Tibial nerve (tissue), 4 donors: ENCODE measurements at places on chromosomes 4 and X.

DNA sequence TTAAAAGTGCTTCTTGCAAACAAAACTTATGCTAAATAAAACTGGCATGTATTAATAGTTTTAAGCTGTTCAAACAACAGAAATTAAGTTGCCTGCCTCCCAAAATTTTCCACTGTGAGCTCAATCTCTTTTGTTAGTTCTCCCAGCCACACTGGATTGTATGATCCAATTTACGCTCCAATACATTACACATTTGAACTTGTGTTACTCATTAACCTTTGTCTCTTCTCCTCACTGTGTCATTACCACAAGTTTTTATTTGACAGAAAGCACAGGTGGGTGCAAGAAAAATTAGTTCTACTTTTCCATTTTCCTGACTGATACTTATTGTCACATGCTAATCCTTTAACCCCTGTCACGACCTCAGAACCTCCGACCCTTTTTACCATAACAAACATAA is 55.5 kb downstream of the SHISA3 start:
- no peak overlapping the region for H3K4me3 ChIP-seq
- H3K27me3 ChIP-seq: no peaks in the 10 kb centered on the region
- DNase-seq: no peak

DNA sequence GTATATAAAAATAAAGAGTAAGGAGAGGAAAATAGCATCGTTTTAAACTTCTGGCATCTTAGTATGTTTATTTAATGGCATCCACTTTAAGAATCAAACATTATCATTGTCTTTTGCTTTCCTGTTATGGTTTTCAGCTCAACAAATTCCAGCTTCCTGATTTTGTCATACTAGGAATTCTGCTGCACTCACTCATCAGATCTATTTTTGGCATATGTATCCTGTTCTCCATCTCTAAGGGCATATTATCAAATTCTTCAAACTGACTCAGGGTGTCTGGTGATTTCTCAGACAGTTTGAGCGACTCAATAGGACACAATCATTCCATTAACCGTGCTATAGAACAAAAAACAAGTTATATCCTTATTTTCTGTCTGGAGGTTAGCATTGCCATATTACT is 248.5 kb upstream of the DIAPH2 start:
- H3K4me1 ChIP-seq: peaks cover 3% of the 10 kb centered on the region
- no peaks in the 10 kb centered on the region for H3K36me3 ChIP-seq
- no peak overlapping the region for H3K27ac ChIP-seq

GRCh38 chr4:11489453-11490083 is 60.9 kb upstream of the HS3ST1 start:
- no peaks in the 10 kb centered on the region for H3K27me3 ChIP-seq
- DNase-seq: no peak
- no peak overlapping the region for H3K27ac ChIP-seq

DNA sequence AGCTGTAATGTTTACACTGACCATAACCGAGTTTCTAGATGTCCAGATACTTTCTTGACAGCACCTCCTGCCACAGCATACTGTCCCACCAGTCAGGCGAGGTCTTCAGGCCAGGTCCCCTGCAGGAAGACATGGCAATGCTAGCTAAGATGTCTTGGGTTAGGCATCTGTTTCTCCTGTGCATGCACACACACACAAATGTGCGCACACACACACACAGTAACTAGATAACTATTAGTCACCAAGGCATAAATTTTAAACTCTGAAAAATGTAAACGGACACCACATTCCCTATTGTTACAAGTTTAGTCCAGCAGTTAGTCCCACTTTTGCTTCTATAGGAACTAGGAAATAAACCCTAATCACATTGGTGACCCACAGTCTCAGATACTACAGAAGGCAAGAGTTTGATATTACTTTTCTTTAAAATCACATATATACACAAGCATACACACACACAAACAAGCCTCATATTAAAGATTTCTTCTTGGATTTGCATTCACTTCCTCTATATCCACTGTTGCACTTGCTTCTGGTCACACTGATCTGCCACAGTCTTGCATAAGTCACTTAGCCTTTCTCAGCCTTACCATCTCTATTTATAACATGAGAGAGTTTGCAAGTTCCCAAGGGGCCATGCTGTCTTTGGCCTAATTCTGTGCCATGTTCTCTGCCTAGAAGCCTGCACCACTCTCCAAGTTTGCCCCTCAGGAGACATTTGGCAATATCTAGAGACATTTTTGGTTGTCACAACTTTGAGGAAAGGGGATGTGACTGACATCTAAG is 32.2 kb downstream of the IL21 start:
- no peak for DNase-seq
- H3K4me1 ChIP-seq: no peaks in the 10 kb centered on the region
- no peaks in the 10 kb centered on the region for H3K36me3 ChIP-seq
- no peak overlapping the region for H3K4me3 ChIP-seq
- no peaks in the 10 kb centered on the region for H3K27me3 ChIP-seq

GRCh38 chr4:151532001-151532708 is 123.2 kb downstream of the FHIP1A start:
- no peaks in the 10 kb centered on the region for H3K27me3 ChIP-seq
- DNase-seq: no peak
- no peak overlapping the region for H3K27ac ChIP-seq
- H3K36me3 ChIP-seq: no peaks in the 10 kb centered on the region

- no peak for DNase-seq
- peaks cover 13% of the 10 kb centered on the region for H3K4me1 ChIP-seq
- no peaks in the 10 kb centered on the region for H3K27me3 ChIP-seq
- no peak overlapping the region for H3K4me3 ChIP-seq
- H3K36me3 ChIP-seq: no peaks in the 10 kb centered on the region
- no peak overlapping the region for H3K27ac ChIP-seq
These were observed 69.8 kb downstream of the TMEM131L start for GRCh38 chr4:153535772-153536513.

- H3K4me3 ChIP-seq: no peak overlapping the region
- H3K27ac ChIP-seq: no peak overlapping the region
- H3K36me3 ChIP-seq: no peaks in the 10 kb centered on the region
- H3K27me3 ChIP-seq: no peaks in the 10 kb centered on the region
- DNase-seq: no peak
These were observed 149.7 kb downstream of the ANTXR2 start for GRCh38 chr4:79923281-79923680.

DNA sequence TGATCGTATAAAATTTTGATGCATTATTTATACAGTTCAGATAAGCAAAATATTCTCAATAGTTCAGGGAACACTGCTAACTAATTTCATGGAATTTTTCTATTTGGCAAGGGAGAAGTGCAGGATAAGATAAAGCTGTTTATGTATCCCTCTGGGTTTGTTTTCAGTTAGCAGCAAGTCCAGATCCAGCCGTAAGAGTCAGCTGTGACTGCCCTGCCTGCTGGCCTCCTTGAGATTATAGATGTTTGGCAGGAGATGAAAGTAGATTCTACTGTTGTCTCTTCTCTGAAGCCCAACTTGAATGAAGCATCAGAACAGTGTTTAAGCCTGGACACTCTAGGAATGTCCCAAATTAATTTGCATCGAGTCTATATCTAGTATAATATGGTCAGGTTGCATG is 29.5 kb downstream of the ANTXR2 start:
- no peak for DNase-seq
- peaks cover 7% of the 10 kb centered on the region for H3K4me1 ChIP-seq
- no peaks in the 10 kb centered on the region for H3K27me3 ChIP-seq
- H3K36me3 ChIP-seq: no peaks in the 10 kb centered on the region
- H3K27ac ChIP-seq: peak overlapping the region; percentile 57

DNA sequence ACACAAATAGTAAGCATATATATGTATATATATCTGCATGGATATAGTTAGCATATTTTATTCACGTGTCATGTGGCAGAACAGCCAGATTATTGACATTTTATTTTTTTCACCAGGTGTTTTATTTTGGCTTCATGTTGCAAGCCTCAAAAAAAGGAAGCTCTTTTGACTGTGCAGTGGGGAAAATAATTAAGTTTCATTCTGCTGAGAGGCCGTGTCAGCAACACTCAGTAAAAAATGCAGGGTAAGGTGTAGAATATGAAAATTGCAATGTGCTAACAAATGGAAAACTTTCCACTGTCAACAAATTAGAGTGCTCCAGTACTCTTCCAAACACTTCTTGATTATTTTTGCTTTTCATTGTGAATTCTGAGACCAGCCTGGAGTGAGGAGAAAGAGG is 511.5 kb downstream of the GLUD2 start:
- no peaks in the 10 kb centered on the region for H3K36me3 ChIP-seq
- no peak for DNase-seq

GRCh38 chr4:144495944-144496343 is 150.0 kb upstream of the HHIP start:
- no peaks in the 10 kb centered on the region for H3K27me3 ChIP-seq
- no peak for DNase-seq
- no peak overlapping the region for H3K4me3 ChIP-seq
- no peaks in the 10 kb centered on the region for H3K36me3 ChIP-seq
- H3K27ac ChIP-seq: no peak overlapping the region

DNA sequence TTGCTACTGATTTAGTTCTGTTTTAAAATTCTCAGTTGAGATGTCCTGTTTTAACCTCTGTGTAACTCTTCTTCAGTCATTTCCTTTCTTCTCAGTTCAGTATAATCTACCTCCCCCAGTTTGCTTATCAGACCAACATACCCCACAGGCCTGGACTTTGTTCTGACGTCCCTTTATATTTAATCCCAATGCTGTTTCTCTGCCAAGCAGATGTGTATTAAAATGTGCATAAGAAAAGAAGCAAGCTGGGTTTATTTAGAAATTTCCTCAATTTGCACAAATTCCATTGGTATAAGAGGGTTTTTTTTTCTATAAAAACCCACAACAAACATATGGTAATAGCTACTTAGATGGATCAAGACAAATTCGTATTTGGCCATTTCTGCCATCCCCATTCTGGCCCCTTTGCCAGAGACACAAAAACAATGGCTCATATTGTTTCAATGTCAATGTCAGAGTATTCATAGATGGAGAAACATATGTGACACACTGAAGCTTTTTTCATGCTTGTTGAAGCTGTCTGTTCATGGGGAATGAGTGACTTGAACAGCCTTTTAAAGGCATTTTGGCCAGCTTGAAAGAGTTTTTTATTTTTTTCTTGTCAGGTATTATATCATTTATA is 24.5 kb downstream of the HCCS start:
- no peaks in the 10 kb centered on the region for H3K27me3 ChIP-seq
- no peak for DNase-seq
- H3K27ac ChIP-seq: peak overlapping the region; percentile 33
- no peak overlapping the region for H3K4me3 ChIP-seq
- no peaks in the 10 kb centered on the region for H3K4me1 ChIP-seq

- no peaks in the 10 kb centered on the region for H3K4me1 ChIP-seq
- H3K4me3 ChIP-seq: no peak overlapping the region
- no peak for DNase-seq
- H3K36me3 ChIP-seq: no peaks in the 10 kb centered on the region
These were observed 11.3 kb upstream of the YTHDC1 start for GRCh38 chr4:68361146-68361589.

GRCh38 chr4:112402098-112402497 is 104.9 kb downstream of the ALPK1 start:
- H3K27ac ChIP-seq: no peak overlapping the region
- H3K4me3 ChIP-seq: no peak overlapping the region
- no peak for DNase-seq
- no peaks in the 10 kb centered on the region for H3K27me3 ChIP-seq
- no peaks in the 10 kb centered on the region for H3K4me1 ChIP-seq

- H3K4me3 ChIP-seq: no peak overlapping the region
- no peak overlapping the region for H3K27ac ChIP-seq
- no peaks in the 10 kb centered on the region for H3K36me3 ChIP-seq
- no peaks in the 10 kb centered on the region for H3K4me1 ChIP-seq
- H3K27me3 ChIP-seq: no peaks in the 10 kb centered on the region
- DNase-seq: no peak
These were observed 27.6 kb upstream of the BCORL1 start for GRCh38 chrX:129954804-129955203.

DNA sequence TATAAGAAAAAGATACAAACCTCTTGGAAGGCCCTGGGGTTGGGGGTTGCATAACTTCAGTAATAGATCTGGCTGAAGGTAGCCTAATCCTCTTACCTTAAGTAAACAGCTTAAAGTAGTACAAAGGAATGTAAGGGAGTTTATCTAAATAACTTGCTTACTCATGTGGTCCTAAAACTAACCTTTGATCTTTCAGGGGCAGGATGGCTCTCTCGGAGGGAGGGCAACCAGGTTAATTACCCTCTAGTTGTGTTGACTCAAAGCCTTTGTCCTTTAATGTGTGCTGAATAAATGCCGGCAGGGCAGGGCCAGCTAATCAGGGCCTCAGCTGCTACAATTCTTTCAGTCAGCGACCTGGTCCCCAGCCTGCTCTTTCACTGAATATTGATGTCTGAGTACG is 822.0 kb upstream of the SLIT2 start:
- no peak overlapping the region for H3K27ac ChIP-seq
- H3K27me3 ChIP-seq: no peaks in the 10 kb centered on the region
- H3K4me1 ChIP-seq: no peaks in the 10 kb centered on the region

- H3K4me1 ChIP-seq: no peaks in the 10 kb centered on the region
- no peaks in the 10 kb centered on the region for H3K36me3 ChIP-seq
These were observed 40.1 kb downstream of the NUDT11 start for GRCh38 chrX:51456246-51456645.

- no peak for DNase-seq
- H3K4me1 ChIP-seq: no peaks in the 10 kb centered on the region
- peak within 1 kb of the TSS; percentile 91 for H3K27ac ChIP-seq
- peak within 1 kb of the TSS; percentile 82 for H3K4me3 ChIP-seq
These were observed at the start of gene RIBC1 for GRCh38 chrX:53422861-53423306. Gene RIBC1 (plus strand): TSS chrX:53422873. CDS start chrX:53426277, 3,404 bp downstream.

GRCh38 chrX:149531599-149531998 is 9.2 kb upstream of the EOLA1 start:
- no peak for DNase-seq
- H3K36me3 ChIP-seq: no peaks in the 10 kb centered on the region
- no peak overlapping the region for H3K27ac ChIP-seq
- no peaks in the 10 kb centered on the region for H3K4me1 ChIP-seq

DNA sequence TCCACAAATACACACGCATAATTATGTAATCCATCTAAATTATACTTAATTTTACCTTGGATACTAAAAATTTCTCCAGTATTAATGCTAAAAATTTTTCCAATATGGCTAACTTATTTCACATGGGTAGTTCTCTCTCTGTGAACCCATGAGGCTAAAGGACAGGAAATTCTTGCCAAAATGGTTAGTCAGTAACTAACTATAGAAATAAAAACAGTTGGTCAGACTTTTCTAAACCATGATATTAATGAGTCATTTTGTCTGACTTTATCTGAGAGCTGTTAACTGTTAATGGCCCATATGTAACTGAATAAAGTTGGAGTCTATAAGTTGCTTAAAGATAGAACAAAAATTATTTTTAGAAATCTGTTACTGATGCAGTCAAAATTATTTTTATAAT is 549.4 kb downstream of the TLL1 start:
- H3K27me3 ChIP-seq: no peaks in the 10 kb centered on the region
- H3K27ac ChIP-seq: no peak overlapping the region
- no peak overlapping the region for H3K4me3 ChIP-seq
- H3K4me1 ChIP-seq: no peaks in the 10 kb centered on the region
- DNase-seq: no peak
